ENCODE measurements at places on chromosomes 6 and 20. TPM values are rescaled to one million over a fixed set of nuclear protein-coding genes. Genes with fewer than 3 reads are reported as not detected.

PRRT1 gene
- 0.44 TPM for total RNA-seq

TMEM74B gene
- not detected for total RNA-seq

SERAC1 gene
- total RNA-seq = 16.2 TPM

OR2B2 gene
- total RNA-seq = not detected

PDYN gene
- total RNA-seq = not detected

LINC00237 gene
- not detected for total RNA-seq

ZNF311 gene
- 1.8 TPM for total RNA-seq

IFNGR1 gene
- total RNA-seq = 68.2 TPM

RALGAPB gene
- 32.7 TPM for total RNA-seq

MUC21 gene
- total RNA-seq = not detected

SLC17A2 gene
- not detected for total RNA-seq

SLC32A1 gene
- total RNA-seq = not detected

PNPLA1 gene
- not detected for total RNA-seq

GSTA1 gene
- total RNA-seq = not detected

TEAD3 gene
- total RNA-seq = 13.5 TPM

BPIFA1 gene
- not detected for total RNA-seq

CRISP3 gene
- total RNA-seq = not detected

RPS10 gene
- 2,692 TPM for total RNA-seq

TRIM38 gene
- total RNA-seq = 15.1 TPM

CDH26 gene
- total RNA-seq = 0.50 TPM

MCM8 gene
- 14.3 TPM for total RNA-seq

EPPIN gene
- total RNA-seq = not detected

TSPO2 gene
- not detected for total RNA-seq

RIPOR3 gene
- total RNA-seq = 10.6 TPM

SLC12A5 gene
- total RNA-seq = 0.17 TPM

DACT2 gene
- not detected for total RNA-seq

BNIP5 gene
- not detected for total RNA-seq

FBXL4 gene
- 15.7 TPM for total RNA-seq

C4A gene
- total RNA-seq = 4.1 TPM

RAB44 gene
- under 0.01 TPM for total RNA-seq

NEDD9 gene
- total RNA-seq = 0.66 TPM

ZBP1 gene
- total RNA-seq = not detected

WFDC5 gene
- not detected for total RNA-seq

ASIP gene
- not detected for total RNA-seq

ITPR3 gene
- total RNA-seq = 77.4 TPM

DEF6 gene
- 0.87 TPM for total RNA-seq

ZNF391 gene
- 1.8 TPM for total RNA-seq

TP53TG5 gene
- total RNA-seq = 0.50 TPM

OR2H2 gene
- not detected for total RNA-seq

EFHC1 gene
- total RNA-seq = 21.8 TPM

TXLNB gene
- 4.1 TPM for total RNA-seq

All from smooth muscle cell of trachea (primary cell).